ENCODE measurements at places on chromosomes 1 and 21.
A peak's percentile ranks its signal among the peaks of the same experiment; 100 is the strongest.

GRCh38 chr1:204357551-204358490 is 1.9 kb downstream of the PLEKHA6 start:
- DNase-seq = peak; percentile 18

GRCh38 chr1:30186586-30186985 is 536.8 kb downstream of the MATN1 start:
- no peak for DNase-seq

DNA sequence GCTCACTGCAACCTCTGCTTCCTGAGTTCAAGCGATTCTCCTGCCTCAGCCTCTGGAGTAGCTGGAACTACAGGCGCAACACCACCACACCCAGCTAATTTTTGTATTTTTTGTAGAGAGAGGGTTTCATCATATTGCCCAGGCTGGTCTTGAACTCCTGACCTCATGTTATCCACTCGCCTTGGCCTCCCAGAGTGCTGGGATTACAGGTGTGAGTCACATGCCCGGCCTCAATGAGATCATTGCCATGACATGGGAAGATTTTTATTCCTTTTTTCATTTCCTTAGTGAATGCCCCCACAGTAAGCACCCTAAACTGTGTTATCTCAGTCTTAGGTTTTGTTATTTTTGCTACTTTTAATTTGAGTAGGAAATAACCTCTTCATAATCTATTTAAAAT is 977.9 kb downstream of the BRINP3 start:
- DNase-seq = no peak

GRCh38 chr1:913491-914130 is 10.1 kb upstream of the SAMD11 start:
- no peak for DNase-seq

GRCh38 chr1:112698366-112699310 is 8.3 kb downstream of the RHOC start:
- DNase-seq = no peak

- DNase-seq = no peak
Measured at GRCh38 chr1:156310962-156311361, 11.9 kb upstream of the VHLL start.

DNA sequence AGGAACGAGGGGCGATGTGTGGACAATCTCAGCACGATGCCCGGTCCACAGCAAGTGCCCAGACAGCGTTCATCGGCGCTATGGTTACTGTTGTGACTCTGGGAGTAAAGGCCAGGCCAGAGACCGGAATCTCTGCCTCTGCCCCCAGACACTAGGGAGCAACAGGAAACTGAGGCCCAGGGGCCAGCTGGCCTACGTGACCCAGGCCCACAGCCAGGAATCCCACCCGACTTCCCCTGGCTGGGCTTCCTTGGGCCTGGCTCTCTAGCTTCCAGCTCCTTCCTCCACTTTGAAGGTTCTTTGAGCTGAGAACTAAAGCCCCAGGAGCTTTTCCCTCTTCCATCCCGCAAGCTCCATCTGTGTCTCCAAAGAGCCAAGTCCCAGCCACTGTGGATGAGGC is 4.6 kb downstream of the LRP8 start:
- no peak for DNase-seq

DNA sequence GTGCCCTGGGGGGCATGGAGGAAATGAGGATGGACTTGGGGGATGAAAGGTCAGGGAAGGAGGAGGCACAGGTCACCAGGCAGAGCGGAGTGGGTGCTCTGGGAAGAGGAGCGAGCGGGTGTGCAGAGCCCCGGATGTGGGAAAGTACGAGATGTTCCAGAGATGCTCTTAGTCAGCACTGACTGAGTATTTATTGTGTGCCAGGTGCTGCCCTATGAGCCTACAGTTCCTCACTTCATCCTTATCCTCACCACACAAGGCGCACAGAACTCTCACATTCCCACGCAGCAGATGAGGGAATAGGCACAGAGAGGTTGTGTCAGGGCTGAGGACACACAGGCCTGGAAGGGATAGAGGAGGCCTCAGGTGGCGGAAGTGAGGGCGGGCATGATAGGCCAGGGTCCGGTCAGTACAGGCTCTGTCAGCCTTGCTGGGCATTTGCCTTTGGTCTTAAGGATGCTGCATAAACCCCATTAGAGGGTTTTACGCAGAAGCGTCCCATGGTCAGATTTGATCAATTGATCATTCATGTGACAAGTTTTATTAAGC is 77.3 kb downstream of the ARHGEF10L start:
- no peak for DNase-seq

DNA sequence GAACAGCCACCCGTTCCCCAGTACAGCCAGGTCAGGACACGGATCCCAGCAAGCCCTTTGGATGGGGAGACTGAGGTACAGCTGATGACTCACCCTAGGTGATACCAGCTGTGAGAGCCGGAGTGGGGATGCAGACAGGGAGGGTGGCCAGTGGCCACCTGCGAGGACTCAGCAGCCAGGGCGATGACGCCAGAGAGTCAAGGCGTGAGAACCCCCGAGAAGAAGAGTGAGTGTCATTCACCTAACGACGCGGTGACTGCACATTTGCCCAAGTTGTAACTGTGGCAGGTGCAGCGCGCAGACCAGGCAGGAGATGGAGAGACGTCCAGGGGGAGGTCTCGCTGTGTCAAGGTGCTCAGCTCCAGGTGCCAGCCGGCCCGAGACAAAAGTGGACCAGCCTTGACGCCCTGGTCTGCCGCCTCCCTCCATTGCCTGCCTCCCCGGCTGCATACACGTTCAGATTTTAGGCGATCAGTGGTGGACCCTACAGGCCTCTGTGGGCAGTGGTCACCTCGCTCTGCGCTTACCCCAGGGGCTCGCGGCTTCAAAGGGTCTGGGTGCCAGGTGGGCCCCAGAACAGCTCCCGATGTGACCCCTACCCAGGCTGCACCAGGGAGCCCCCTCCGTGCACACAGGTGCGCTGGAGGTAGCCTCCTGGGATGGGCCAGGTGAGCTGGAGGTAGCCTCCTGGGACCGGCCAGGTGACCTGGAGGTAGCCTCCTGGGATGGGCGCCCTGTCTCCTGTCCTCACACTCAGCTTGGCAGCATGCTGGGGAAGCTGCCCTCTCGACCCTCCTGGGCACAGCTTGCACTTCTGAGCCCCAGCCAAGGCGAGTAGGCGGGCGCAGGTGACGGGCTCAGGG is 11.9 kb downstream of the LRRC3 start:
- DNase-seq = no peak

DNA sequence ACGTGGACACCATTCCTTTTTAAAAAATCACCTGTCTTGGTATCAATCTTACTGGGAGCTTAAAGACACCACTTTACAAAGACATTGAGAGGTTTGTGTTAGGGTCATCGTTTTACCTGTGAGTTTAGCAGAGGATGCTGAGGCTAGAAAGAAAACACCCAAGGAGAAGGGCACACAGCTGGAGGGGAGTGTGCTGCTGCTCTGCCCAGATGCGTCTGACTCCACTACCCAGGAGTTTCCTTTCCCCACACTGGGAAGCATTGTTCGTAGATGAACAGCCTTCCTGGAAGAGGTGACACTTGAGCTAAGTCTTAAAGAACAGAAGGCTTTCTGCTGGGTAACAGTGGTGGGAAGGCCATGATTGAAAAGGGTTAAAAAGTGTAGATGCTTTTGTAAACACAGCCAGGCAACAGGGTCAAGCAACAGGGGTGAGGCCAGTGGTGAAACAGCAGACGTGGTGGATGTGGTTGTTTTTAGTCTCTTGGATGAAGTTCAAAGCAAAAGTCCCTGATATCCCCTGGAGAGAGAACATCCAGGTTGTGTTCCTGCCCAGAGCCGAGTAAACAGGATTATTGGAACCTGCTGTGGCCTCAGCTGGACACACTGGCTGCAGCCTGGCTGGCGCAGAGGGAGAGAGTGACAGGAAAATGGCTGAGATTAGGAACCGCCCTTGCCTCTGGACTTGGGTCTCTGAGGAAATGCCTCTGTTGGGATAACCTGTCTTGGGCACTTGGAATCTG is 198.6 kb upstream of the JUN start:
- no peak for DNase-seq

DNA sequence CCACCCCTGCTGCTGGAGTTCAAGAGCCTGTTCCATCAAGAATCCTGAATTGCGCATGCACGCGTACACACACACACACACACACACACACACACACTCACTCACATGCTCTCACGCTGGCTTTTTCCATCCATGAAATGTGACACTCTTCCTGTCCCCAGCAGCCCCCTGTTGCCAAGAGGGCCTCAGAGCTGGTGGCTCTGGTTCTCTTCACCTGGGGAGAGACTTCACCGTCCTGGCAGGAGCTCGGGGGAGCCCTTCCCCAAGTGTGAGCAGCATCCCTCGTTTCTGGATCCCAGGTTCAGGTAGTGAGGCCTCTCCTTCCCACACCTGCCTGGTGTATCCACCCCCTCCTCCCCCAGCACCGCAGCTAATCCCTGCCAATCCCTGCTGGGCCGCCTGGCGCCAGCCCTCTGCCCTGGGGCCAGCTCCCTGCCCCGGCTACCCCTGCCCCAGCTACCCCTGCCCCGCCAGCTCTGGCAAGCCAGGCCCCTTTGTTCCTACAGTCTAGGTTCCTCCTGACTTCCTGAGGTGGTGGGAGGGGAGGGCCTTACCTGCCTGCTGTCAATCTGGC is 9.9 kb downstream of the PLOD1 start:
- DNase-seq = no peak

DNA sequence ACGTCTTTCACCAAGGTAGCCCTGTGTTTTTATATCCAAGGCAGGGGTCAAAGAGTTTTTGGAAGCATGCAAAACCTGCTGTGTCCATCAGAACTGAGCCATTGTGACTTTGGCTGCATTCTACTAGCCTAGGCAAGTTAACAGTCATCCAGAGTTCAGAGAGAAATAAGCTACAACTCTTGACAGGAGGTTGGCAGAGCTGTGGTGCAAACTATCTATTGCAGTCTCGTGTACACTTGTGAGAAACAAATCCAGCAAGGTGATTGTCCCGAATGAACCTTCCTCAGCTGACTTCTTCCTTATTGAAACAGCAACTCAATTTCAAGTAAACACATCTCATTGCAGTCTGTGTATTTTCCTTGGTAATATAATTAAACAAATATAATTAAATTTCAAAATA is 124.5 kb downstream of the NCAM2 start:
- no peak for DNase-seq

GRCh38 chr1:74673351-74674111 is at the start of gene ERICH3:
ERICH3 (minus strand) TSS chr1:74673792; CDS start chr1:74673519, 273 bp downstream.
- DNase-seq = peak; percentile 71

DNA sequence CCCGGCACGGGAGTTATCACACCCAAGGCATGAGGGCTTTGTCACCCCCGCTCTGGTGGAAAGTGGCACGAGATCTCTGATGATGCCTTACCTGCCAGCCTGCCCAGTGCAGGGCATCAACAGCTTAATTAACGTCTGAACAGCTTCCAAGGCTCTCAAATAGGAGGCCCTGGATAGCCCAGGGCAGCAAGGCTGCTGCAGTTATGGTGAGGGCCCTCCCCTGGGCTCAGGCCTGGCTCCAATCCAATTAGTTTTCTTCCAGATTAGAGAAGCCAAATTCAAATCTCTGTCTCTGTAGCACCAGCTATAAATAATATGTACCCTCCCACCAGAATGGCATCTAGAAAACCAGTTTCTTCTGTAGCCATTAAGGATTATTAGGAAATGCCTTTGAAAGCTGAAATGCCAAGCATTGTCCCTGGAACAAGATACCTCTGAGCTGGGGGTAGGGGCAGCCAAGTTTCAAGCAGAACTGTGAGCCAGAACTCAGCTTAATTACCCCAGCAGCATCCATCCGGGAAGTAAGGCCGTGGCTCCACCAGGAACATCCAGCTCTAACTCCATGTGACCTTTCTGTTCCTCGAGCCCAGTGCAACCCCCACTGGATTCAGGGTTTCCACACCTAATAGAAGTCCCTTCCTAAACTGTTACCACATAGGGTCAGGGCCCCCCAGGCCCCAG is 12.5 kb downstream of the QSOX1 start:
- DNase-seq = no peak

DNA sequence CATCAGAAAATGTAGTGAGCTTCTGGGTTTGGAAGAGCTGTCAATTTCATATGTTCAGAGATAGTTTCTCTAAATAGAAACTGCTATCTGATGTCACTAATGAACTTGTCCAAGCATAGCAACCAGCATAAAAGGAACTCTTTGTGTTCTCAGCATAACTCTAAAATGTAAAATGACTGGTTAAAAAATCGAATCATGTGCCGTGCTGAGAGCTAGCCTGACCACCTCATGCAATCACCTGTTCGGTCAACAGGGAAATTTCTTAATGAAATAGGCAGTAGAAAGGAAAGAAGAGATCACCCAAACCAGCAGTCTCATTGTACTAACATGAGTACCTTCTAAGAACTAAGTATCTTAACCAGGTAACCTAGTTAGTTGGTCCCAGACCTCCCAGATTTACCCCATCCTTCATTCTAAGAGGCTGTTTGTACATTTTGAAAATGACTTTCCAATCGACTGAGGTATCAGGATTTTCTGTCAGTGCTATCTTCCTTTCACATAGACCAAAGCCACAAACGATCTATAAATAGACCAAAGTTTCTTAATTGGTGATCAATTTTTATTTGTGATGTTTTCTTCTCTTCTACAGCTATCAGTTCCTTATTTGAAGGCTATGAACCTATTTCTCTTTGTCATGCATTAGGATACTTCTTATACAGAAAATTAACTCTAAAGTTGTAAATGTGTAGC is 147.3 kb downstream of the TLR5 start:
- no peak for DNase-seq

DNA sequence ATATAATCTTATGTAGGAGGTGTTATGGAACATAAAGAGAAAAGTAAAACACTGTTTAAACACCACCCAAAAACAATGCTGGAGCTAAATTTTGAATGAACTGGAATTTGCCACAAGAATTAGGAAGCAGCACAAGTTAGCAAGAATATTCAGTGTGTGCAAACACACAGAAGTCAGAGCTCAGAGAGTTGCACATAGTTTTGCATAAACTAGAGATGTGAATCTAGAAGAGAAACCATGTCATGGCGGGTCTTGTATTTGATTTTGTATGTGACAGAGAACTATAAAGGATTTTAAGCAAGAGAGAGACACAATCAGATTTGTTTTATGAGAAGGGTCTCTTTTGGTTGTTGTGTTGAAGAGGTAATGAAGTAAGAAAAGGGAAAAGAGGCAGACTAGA is 38.2 kb downstream of the SELENOF start:
- no peak for DNase-seq

DNA sequence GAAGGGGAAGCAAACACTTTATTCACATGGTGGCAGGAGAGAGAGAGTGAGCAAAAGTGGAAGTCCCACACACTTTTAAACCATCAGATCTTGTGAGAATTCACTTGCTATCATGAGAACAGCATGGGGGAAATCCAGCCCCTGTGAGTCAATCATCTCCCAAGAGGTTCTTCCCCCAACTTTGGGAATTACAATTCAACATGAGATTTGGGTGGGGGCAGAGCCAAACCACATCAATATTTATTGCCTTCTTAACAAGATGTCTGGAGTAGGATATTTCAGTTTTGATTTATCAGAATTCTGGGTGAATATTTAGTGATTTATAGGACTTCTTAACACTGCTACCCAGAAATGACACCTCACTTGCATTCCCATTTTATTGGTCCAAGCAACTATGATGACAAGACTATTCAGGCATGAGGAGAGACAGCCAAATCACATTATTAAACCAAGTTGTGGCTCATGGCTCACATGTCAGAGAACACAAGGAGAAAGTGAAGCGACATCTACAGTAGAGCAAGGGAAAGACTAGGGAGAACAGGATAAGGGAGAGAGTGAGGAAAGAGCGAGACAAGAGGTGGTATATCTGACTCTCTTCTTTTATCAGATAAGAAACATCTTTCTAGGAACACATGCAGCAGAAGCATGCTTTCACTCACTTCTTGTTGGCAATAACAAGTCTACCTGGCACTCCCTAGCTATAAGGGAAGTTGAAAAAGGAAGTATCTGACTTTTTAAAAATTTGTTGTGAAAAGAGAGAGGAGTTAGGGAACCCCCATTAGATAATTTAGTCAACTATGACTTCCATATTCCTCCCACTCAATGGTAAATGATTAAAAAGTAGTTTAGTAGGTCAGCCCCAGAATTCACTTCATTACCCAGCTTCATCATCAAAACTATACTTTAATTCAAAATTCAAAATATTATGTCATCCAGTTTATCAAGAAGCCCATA is 36.6 kb upstream of the PTPRC start:
- no peak for DNase-seq

Data from cerebellar nuclear complex (tissue), 1 donor.